ENCODE measurements at places on chromosomes 2 and 18. TPM values are rescaled to one million over a fixed set of nuclear protein-coding genes. Genes with fewer than 3 reads are reported as not detected.

The SKA1 gene
- total RNA-seq = 11.3 TPM

The ASXL3 gene
- total RNA-seq = not detected

The SRD5A2 gene
- total RNA-seq = 0.02 TPM

The EIF2AK3 gene
- 34.3 TPM for total RNA-seq

The NYAP2 gene
- total RNA-seq = not detected

The UGT1A8 gene
- total RNA-seq = 0.10 TPM

The SPATA3 gene
- total RNA-seq = not detected

Measured in A549 treated with AZD2906 at 1 μM for 4 hours (cell line).